KBM-7 (cell line): ENCODE measurements at places on chromosomes 5 and 9.

GRCh38 chr5:106691701-106692100, 979.0 kb downstream of the EFNA5 start:
- no peak for DNase-seq

DNA sequence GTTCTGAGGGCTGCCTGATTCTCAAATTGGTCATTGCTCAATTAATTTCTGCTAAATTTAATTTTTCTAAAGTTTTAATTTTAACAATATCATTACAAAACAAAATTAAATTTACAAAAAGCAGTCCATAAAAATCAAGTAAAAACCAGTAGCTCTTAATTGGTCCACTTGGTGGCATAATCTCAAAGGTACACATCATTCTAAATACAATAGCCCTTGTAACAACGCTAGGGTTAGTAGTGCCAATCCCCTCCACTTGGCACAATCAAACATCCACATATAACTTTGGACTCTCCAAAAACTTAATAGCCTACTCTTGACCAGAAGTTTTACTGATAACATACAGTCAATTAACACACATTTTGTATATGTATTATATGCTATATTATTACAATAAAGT, 1.9 kb upstream of the NDUFB6 start:
- DNase-seq: no peak

- DNase-seq: no peak
Measured at GRCh38 chr9:131429121-131430012, 35.5 kb downstream of the PRRC2B start.

GRCh38 chr9:19568946-19569345, 160.1 kb downstream of the ACER2 start:
- no peak for DNase-seq

DNA sequence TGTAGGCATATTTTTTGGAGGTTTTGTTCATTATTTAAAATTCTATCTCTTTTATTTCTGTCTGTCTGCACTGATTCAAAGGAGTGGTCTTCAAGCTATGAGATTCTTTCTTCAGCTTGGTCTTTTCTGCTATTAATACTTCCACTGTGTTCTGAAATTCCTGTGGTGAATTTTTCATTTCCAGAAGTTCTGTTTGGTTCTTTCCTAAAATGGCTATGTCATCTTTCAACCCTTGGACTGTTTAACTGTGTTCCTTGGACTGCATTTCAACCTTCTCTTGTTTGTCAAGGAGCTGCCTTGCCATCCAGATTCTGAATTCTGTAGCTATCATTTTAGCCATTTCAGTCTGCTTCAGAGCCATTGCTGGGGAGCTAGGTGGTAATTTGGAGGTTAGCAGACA, 76.3 kb downstream of the CERT1 start:
- DNase-seq: no peak

DNA sequence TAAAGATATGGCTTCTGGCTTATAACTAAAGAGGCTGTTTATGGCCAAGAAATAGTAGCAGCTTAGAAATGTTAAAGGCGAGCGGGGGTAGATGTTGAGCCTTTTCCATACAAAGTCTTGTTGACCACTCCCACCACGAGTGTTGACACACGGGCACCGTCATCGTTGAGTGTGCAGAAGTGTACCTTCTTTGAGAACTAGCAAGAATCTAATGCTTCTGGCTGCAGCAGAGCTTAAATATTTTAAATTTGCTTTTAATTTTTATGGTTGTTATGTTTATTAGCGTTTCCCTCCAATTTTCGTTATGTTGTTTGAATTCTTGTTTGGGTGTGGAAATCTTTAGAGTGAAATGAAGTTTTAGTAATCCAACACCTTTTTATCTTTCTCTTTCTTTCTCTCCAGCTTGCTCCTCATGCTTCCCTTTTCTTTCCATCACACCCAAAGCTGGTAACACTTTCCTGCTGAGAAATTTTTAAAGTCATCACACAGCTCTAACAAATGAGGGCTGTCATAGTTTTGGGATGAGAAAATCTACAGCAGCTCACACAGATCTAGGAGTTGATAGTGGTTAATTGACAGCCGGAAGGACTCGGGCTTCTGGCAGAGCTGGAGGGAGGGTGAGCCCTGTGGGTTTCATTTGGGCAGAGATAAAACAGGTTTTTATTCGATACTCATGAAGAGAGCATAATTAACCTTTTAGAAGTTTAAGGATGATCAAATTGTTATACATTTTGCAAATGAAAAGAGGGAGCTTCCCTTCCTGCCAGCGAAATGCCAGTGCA, 120.1 kb upstream of the ZNF608 start:
- DNase-seq: peak; percentile 33

DNA sequence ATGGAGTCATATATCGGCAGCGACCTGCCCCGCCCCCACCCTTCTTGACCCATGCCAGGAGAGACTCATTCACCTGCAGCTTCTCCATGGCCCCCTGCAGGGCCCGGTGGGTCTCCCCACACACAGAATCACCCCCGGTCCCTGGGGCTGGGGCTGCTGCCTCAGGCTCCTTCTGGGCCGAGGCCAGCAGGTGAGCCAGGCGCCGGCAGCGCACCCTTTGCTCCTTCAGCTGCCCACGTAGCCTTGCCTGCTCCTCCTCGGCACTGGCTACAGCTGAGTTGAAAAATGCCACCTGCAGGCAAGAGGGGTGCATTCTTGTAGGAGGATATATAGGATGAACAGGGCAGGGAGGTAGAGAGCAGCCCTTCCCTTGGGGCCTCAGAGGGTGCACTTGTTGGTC, 17.9 kb downstream of the GOLGA2 start:
- DNase-seq: no peak

- DNase-seq: peak; percentile 64
Measured at GRCh38 chr5:165188556-165189175, 1683.2 kb downstream of the MAT2B start.

GRCh38 chr5:124873188-124873587, 126.7 kb upstream of the ZNF608 start:
- DNase-seq: no peak

DNA sequence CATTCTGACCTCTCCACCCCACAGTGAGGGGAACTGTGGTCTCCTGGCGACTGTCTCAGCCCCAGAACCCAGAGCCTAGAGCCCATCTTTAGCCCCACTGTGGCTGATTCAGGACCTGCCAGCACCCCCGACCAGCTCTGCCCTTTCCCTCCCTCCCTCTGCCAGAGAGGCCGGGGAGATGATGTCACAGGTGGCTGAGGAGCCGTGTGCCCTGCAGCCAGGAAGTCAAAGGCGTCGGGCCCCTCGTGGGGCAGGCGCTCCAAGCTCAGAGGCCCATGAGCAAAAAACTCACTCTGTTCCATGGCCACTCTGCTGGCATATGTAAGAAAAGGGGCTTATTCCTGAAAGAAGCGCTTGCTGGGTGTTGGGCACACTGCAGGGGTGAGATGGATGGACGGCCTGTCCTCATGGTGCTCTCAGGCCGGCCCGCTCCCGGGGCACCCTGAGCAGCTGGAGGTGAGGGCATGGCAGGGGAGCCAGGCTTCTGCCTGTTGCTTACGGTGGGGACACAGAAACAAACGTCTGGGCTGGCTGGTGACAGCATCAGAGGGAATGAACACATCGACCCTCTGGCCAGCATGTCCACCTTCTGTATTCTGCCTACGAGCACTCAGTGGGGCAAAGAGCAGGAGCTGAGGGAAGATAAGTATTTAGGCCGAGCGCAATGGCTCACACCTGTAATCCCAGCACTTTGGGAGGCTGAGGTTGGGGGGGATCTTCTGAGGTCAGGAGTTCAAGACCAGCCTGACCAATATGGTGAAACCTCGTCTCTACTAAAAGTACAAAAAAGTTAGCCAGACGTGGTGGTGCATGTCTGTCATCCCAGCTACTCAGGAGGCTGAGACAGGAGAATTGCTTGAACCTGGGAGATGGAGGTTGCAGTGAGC, 41.1 kb downstream of the LAMC3 start:
- DNase-seq: no peak

DNA sequence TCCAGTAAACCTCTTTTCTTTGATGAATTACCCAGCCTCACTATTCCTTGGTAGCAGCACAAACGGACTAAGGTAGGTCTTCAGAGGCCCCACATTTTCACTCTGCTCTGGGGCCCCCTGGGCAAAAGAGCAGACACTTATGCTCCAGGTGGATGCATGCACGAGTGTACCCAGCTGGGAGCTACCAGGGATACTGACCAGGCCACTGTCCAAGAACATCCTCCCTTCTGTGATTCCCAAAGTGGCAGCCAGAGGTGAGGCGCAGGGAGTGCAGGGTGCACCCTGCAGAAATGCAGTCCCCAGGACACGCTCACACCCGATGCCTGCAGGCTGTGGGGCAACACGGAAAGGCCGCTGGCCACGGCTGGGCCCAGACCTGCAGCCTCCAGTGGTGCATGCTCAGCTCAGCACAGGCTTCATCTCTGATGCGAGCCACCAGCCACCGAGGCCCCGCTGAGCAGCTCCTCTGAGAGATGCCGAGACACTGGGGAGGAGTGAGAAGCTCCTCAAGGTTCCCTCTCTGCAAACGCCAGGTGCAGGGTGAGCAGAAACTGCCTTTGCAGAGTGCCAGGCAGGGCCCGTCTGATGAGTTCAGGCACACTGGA, 48.1 kb upstream of the OLFM1 start:
- no peak for DNase-seq

GRCh38 chr9:34380511-34381315, 4.0 kb upstream of the MYORG start:
- DNase-seq: no peak

- no peak for DNase-seq
Measured at GRCh38 chr5:152151940-152152339, 227.3 kb upstream of the GLRA1 start.

DNA sequence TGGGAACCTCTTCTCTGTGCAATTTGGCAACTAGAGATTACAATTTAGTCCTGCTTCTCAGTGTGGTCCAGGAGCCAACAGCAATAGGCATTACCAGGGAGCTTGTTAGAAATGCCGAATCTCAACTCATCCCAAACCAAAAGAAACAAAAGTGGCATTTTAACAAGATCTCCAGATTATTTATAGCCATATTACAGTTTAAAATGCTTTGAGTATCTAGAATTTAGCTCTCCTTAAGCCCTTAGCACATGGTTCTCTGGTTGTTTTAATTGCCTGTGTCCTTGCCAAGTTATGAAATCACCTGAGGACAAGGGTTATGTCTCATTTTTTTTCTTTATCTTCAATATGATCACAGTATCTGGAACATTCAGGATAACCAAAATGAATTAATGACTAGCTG, 51.6 kb upstream of the TAS2R1 start:
- no peak for DNase-seq

- no peak for DNase-seq
Measured at GRCh38 chr5:114097570-114097969, 264.3 kb upstream of the KCNN2 start.

GRCh38 chr5:74538206-74538661, 102.3 kb downstream of the ENC1 start:
- no peak for DNase-seq

DNA sequence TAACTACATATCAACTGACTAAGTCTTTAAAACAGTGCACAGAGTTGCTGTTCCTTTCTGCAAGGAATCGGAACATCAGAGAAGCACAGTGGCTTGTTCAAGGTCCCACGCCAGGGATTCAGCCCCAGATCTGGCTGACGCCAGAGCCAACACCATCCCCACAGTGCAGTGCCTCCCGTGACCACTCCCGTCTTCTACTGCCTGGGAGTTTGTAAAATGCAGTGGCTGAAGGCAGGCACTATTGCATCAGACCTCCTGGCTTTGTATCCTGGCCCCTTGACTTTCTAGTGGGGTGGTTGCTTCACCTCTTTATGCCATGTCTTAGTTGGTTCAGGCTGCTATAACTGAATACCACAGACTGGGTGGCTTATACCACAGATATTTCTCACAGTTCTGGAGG, 131.0 kb downstream of the NSG2 start:
- no peak for DNase-seq

DNA sequence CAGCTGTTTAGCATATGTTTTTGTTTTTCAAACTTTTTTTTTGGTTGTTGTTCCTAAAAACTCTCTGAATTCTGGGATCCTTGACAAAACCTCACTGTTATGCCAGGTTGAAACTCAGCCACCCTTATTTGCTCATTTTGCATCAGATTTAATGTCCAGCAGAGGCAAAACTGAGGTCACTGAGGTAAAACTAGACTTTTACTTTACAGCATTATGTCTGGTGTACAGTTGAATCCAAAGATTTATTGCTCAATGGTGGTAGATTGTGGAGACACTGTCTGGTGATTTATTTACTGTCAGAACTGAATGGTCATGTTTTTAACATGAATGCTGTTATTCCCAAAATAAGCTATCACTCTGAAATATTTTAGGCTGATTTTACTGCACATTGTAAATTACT, 87.9 kb downstream of the FBXL7 start:
- no peak for DNase-seq

DNA sequence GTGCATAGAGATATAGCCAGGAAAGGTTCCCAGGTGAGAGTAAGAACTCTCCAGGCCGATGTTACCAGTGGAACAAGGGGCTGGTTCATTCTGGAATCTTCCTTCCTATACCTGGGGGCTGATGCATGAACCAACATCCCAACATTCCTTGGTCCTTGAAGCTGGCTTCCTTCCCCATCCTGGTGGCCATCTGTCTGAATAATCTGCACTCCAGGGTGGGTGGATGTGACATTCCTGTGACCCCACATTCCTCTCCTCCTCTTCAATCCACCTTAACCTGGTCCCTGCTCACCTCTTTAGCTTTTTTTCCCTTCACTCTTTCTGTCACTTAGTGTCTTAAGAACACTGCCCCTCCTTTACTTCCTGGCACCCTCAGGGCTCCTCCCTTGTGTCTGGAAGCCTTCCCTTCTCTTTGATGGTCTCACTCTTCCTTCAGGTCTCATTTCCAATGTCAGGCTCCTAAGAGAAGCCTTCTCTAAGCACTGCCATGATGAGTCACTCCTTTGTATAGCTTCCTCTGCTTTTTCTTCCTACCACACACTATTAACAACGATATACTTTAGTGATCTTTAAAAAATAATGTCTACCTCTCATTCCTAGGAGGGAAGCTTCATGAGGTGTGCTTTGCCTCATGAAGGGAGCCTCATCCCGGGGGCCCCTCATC, 80.3 kb downstream of the BOD1 start:
- no peak for DNase-seq

- DNase-seq: no peak
Measured at GRCh38 chr9:89813482-89813881, 208.7 kb downstream of the GADD45G start.

GRCh38 chr5:143481697-143482531, 78.4 kb upstream of the NR3C1 start:
- DNase-seq: no peak

- DNase-seq: no peak
Measured at GRCh38 chr5:51201024-51201423, 182.2 kb upstream of the ISL1 start.

GRCh38 chr9:83285445-83286225, 222.7 kb upstream of the RASEF start:
- no peak for DNase-seq

GRCh38 chr9:113568571-113569321, 105.2 kb downstream of the RGS3 start:
- no peak for DNase-seq

- no peak for DNase-seq
Measured at GRCh38 chr5:150946351-150946905, 41.6 kb upstream of the ZNF300 start.
